Naive B cell (primary cell): ENCODE measurements at places on chromosomes 3 and 15.

- no peak for DNase-seq
These were observed 69.5 kb downstream of the ATP2B2 start for GRCh38 chr3:10435850-10436249.

DNA sequence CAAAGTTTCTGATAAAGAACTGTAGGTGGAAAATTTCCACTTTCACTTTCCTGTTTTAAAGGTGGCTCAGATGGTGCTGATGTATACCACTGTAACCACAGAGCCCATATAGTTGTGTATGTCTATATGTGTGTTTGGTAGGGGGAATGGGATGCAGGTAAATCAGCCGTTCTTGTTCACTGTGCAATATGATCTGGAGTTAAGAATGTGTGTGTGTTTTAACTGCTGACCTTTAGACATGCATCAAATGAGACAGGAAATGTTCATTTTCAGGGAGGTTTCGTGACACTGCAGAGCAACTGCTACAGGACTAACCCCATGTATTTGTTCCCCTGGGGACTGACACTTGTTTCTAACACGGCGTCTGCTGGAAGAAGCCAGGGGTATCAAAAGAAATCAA, 180.5 kb downstream of the TAFA4 start:
- DNase-seq = no peak

DNA sequence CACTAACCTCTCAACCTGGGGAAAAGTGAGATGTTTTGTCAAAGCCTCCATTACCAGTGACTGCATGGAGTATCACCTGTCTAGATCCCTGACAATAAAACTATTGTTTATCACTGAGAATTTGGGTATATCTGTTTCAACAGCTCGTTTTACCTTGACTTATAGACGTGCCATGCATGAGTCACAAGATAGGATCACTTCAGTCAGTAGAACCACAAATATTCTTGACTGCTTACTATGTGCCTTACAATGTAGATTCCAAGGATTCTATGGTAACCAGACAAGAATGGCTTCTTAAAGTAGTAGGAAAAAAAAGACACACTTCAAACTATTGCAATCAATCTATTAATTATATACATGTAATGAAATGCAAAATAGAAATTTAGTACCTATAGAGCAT, 55.7 kb upstream of the GRM7 start:
- no peak for DNase-seq

DNA sequence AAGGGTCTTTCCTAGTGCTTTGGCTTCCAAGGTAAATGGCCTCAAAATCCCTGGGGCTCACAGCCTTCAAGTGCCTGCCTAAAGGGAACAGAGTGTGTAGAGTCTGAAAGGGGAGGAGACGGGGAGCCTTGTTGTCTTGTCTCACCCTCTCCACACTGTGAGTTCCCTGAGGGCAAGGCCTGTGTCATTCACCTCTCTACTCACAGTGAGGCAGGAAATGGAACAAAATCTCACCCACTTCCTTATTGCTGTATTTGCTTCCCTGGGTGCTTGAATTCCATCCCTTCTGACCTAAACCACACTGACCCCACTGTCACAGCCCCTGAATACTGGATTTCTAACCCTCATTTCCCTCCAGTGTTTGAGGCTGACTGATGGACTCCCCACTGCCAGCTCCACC, 197.5 kb downstream of the EPHB1 start:
- no peak for DNase-seq

DNA sequence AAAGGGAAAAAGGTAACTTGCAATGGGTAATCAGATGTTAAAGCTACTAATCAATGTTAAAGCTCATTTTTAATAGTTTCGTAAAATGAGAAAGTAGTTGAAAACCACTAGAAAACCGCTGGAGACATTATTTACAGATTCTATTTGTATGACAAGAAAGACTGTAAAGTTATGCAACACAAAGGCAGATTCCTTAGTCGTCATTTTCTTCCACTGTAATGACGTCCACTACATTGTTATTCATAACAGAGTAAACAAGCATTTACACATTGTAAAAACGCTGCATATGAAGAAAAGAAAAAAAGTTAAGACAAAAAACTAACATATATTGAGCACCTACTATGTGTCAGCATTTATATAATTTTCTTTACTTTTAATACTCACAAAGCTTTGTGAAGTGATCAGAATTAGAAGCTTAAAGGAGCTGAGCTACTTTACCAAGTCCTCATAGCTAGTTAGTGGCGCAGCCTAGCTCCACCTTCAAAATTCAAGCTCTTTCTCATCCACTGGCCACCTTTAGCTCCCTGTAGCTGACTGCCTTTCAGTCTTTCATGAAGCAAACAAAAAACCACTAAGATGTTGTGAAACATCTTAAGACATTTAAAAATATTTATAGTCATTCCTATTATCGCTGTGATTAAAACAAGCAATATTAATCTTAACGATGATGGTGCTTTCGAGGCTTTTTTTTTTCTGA, 100.1 kb upstream of the CDIN1 start:
- no peak for DNase-seq
